IMR-90 (cell line): ENCODE measurements at places on chromosomes 3 and 15. TPM values are rescaled to one million over a fixed set of nuclear protein-coding genes. Genes with fewer than 3 reads are reported as not detected.

WDR93 gene
- total RNA-seq, result not detected in 2 replicates

MOBP gene
- not detected in 2 replicates for total RNA-seq

PROS1 gene
- total RNA-seq, result 1.6 and 2.5 TPM in 2 replicates

- DNase-seq, result peak; percentile 86
- H3K27me3 ChIP-seq, result peaks cover 16% of the 10 kb centered on the region
- peaks cover 12% of the 10 kb centered on the region; the same call in 1 of the 2 replicates for H3K36me3 ChIP-seq
- H3K27ac ChIP-seq, result peak overlapping the region; percentile 91
These were observed 752 bp downstream of the C15orf39 start for GRCh38 chr15:75202251-75203016.

DNA sequence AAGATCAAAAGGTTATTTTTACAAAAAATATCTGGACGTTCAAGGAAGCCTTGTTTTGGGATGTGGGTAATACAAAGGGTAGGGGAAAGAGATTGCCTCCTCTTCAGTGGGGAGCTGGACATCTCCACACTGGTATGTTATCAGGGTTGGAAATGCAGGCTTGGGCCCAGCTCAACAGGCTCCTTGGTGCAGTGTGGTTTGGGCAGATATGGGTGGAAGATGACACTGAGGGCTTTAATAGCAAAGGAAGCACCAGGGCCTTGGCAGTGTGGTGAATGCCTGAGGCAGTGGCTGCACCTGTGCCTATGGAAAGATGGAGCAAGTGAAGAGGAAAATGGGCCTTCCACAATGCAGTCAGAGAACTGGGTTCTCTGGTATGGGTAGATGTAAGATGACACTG lies 11.2 kb upstream of the MED12L start:
- peaks cover 17% of the 10 kb centered on the region for H3K27me3 ChIP-seq
- no peak overlapping the region for H3K27ac ChIP-seq
- H3K4me3 ChIP-seq, result no peak overlapping the region
